ENCODE measurements at places on chromosomes 3 and 15.

- no peak for DNase-seq
Observed at GRCh38 chr3:5250467-5251195, 63.1 kb downstream of the EDEM1 start.

- no peak for DNase-seq
Observed at GRCh38 chr15:82003916-82004315, 41.9 kb downstream of the MEX3B start.

DNA sequence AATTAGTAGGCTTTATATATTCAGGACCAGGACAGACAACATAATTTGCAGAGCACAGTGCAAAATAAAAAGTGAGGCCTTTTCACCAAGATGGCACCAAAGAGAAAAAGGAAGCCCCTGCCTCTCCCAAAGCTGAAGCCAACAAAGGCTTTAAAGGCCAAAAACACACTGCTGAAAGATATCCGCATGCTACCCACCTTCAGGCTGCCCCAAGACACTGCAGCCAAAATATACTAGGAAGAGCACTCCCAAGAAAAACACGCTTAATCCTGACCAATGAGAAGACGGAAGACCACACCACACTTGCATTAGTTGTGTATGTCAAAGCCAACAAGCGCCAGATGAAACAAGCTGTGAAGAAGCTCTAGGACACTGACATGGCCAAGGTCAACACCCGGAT, 38.0 kb downstream of the PIK3CB start:
- no peak for DNase-seq

DNA sequence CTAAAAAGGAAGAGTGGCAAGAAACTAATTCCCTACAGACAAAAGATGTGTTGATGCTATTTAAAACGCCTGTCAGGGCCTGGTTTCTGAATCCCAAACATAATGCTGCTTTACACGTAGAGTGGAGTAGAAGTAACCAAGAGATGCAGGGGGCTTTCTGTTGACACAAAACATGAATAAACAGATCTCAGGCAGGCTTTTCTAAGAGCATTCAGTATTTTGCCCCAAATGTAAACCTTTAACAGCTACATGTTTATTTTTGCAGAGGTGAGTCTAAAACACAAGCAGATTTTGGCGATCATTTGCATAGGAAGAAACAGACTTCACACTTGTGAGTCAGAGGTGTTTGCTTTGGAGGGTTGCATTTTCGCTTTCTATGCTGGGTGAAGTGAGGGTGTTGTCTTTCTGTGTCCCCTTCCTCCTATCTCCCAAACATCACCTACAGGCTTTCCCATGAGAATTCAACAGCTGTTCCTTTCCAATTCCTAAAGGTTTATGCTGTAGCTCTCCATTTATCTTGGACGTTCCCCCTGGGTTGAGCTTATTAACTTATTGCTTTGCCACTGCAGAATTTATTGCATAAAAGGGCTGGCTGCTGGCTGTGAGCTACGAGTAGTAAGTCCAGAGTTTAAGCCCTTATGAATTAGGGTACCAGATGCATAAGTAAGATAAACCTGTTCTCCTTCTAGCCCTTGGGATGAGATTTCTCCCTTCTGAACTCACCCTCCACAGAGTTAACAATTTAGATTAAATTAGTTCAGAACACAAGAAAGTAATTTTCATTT, 156.7 kb downstream of the DIPK2A start:
- no peak for DNase-seq

GRCh38 chr3:72041511-72041910, 256.6 kb upstream of the PROK2 start:
- no peak for DNase-seq

- no peak for DNase-seq
Observed at GRCh38 chr3:168813225-168813802, 717.6 kb upstream of the GOLIM4 start.

DNA sequence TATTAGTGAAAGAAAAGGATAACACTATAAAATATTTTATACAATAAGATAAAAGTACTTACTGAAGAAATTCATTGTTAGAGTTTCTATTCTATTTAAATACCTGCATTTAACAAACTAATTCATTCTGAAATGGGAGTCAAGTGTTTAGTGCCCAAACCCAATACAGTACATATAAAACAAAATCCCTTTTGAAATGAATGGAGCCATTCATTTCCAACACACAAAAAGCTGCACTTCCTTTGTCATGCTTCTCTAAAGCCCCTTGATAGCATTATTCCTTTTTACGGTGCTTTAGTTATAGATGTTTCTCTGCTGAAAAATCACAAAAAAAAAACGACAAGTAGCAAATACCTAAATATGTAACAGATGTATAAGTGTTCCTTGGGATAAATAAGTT, 596.3 kb downstream of the ZIC1 start:
- DNase-seq: no peak

- no peak for DNase-seq
Observed at GRCh38 chr3:175192536-175192935, 333.4 kb downstream of the NAALADL2 start.

GRCh38 chr3:122001892-122002291, 20.2 kb downstream of the ILDR1 start:
- DNase-seq: no peak

- DNase-seq: no peak
Observed at GRCh38 chr3:13598926-13599886, 50.3 kb downstream of the FBLN2 start.
